ENCODE measurements at places on chromosomes 6 and 20.
A peak's percentile ranks its signal among the peaks of the same experiment; 100 is the strongest.

DNA sequence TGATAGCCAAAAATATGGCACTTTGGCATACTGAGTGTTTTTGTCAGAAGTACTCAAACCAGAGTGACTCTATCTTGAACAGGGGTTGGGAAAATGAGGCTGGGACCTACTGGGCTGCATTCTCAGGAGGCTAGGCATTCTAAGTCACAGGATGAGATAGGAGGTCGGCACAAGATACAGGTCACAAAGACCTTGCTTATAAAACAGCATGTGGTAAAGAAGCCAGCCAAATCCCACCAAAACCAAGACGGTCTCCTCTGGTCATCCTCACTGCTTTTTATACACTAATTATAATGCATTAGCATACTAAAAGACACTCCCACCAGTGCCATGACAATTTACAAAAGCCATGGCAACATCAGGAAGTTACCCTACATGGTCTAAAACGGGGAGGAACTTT is 985.1 kb downstream of the HACE1 start:
- DNase-seq: no peak

GRCh38 chr6:160178271-160178670 is 56.7 kb downstream of the SLC22A1 start:
- no peak for DNase-seq

- DNase-seq: peak; percentile 29
Measured at GRCh38 chr20:4091490-4092479, 76.4 kb upstream of the RNF24 start.

- DNase-seq: peak; percentile 73
Measured at GRCh38 chr20:50460608-50461267, 49.4 kb upstream of the PTPN1 start.

GRCh38 chr20:57396984-57397692 is 5.9 kb downstream of the RBM38 start:
- DNase-seq: no peak

DNA sequence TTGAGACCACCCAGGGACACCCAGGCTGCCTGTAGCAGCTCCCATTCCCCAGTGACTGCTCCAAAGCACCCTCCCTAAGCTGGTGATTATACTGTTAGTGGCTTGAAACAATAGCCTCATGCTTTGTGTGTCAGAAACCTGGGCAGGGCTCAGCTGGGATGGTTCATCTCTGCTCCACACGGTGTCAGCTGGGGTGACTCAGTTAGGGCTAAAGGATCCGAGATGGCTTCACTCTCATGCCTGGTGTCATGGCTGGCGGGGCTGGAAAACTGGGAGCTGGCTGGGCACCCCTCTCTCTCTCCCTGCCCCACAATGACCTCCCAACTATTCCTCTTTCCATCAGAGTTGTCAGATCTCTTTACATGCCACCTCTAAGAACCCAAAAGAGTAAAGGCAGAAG is 44.4 kb downstream of the ANKRD60 start:
- DNase-seq: no peak

- DNase-seq: no peak
Measured at GRCh38 chr20:10666221-10667076, 7.3 kb downstream of the JAG1 start.

- no peak for DNase-seq
Measured at GRCh38 chr6:144944106-144944505, 659.0 kb downstream of the UTRN start.
